Activated T-helper 1 cell treated with anti-CD3 and anti-CD28 coated beads, Interleukin-12 subunit alpha, Interleukin-12 subunit beta, Interleukin-2, Interleukin-4 antibody, amounts not matched to agents 30 ng/mL and 10 ng/mL and 1 ng/mL, durations not matched to agents 14 hours and 24 hours and 36 hours (primary cell): ENCODE measurements at places on chromosomes 3 and 15. TPM values are rescaled to one million over a fixed set of nuclear protein-coding genes. Genes with fewer than 3 reads are reported as not detected.

The CORO2B gene
- total RNA-seq: 0.10 TPM in 1 of 2 replicates, not detected in the other

The EFCC1 gene
- 0.21 and 0.22 TPM in 2 replicates for total RNA-seq

The MME gene
- total RNA-seq: not detected in 2 replicates

The ZNF106 gene
- 62.8 and 63.9 TPM in 2 replicates for total RNA-seq

The KPNA1 gene
- 81.7 and 88.2 TPM in 2 replicates for total RNA-seq

DNA sequence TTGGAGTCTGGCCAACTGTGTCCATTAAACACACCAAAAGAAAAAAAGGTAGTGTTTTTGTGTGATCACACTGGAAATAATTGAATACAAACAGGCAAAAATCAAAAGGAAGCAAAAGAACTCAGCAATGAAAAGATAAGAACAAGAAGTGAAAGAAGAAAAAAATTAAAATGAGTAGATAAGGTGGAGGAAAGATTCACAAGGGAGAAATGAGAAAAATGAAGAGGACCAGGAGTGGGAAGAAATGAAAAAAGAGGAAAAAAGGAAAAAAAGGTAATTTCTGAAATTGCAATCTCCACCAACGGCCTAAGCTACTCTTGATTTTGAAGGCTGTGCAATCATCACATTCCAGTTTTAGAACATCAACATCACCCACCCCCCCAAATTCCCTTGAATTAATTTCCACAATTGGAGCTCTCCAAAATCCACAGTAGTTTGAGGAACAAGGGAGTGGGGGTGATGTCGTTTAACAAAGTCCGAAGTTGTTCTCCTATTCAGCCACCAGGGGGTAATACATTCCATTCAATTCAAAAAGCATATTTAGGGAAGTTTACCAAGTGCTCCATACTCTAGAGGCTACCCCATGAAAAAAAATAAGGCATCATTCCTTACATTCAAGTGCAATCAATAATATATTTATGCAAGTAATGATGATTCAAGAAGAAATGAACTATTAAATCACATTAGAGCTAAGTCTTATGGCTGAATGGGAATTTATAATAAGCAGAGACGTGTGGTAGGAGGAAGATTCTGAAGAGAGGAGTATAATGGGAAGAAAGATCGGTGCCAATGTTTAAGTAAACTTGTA, 37.4 kb downstream of the ZNF860 start:
- no peak for DNase-seq

DNA sequence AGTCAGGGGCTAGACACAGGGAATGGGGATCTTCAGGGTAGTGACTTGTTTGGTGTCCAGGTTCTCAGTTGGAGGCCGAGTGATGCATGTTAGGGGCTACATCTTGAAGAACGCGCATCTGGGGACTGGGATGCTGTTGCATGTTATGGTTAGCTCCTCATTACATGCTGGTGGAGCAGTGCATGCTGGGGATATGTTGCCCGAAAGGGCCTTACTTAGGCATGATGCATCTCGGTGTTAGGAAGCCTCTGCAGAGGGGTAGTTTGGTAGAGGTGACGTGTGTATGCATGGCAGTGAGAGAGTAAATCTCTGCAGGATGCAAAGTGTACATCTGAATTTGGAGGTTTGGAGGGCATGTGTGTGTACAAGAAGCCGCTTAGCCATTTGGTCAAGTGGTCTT, 2.4 kb downstream of the EIF4G1 start:
- DNase-seq: no peak

DNA sequence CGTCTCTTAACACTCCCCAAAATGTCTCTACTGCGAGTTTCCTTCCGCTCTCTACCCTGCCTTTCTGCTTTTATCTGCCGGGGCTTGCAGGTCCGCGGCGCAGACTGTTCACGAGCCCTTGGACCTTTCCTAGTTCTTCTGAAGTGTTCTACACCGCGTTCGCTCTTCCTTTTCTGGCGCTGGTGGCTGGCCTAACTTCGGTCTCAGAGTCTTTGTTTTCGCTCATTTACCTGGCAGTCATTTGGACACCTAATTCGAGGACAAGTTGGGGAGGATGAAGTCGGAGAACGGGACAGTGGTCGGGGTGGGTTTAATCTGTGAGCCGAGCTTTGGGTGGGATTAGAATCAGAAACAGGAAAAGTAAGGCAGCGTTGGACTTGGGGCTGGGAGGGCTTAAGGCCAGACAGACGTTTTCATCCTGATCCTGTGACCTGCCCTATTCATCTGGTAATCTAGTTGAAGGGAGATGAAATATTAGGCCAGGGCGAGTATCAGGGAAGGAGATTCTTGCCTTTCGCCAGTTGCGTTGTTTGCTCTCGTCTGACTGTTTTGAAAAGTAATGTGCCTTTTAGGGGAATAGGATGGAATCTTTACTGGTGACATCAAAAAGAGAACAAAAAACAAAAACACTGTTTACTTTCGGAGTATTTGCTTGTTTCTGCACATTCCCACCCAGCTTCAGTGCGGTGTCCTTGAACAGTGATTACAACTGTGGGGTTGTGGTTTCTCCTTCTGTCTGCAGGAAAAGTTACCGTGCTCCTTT, 1.8 kb downstream of the DIPK2A start:
- no peak for DNase-seq

- DNase-seq: no peak
Measured at GRCh38 chr15:66868918-66869317, 166.9 kb downstream of the SMAD6 start.

DNA sequence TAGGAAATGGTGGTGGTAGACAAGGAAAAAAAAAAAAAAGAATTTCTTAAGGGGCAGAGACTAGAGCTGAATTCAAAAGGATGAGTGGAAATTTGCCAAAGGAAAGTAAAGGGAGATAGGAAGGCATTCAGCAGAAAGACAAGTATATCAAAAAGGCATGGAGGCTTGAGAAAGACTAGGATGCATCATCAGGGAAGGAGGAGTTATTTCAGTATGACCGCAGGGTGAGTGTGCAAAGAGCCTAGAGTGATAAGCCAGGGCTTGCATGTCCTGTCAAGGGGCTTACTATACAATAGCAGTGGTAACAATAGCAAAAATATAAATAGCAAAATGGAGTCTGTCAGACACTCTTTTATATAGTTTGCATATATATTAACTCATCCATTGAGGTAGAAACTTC, 112.0 kb downstream of the FRMD4B start:
- DNase-seq: no peak

- no peak for DNase-seq
Measured at GRCh38 chr15:68637767-68638404, 59.1 kb downstream of the CORO2B start.

DNA sequence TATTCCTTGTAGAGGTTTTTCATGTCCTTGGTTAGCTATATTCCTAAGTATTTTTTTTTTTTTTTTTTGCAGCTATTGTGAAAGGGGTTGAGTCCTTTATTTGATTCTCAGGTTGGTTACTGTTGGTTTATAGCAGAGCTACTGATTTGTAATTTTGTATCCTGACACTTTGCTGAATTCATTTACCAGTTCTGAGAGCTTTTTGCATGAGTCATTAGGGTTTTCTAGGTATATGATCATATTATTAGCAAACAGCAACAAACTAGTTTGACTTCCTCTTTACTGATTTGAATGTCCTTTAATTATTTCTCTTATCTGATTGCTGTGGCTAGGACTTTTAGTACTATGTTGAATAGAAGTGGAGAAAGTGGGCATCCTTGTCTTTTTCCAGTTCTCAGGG, 737.4 kb downstream of the ZNF385D start:
- no peak for DNase-seq
